Activated T-helper 17 cell treated with anti-CD3 and anti-CD28 coated beads, Interleukin-2, amount 50 U/mL, for 72 hours (primary cell): ENCODE measurements at places on chromosomes 1 and 21.

- ATAC-seq = no peak
Observed at GRCh38 chr1:184005506-184005905, 32.0 kb downstream of the COLGALT2 start.

- peak; percentile 64 for ATAC-seq
Observed at GRCh38 chr1:100924212-100924611, 28.3 kb downstream of the SLC30A7 start.

DNA sequence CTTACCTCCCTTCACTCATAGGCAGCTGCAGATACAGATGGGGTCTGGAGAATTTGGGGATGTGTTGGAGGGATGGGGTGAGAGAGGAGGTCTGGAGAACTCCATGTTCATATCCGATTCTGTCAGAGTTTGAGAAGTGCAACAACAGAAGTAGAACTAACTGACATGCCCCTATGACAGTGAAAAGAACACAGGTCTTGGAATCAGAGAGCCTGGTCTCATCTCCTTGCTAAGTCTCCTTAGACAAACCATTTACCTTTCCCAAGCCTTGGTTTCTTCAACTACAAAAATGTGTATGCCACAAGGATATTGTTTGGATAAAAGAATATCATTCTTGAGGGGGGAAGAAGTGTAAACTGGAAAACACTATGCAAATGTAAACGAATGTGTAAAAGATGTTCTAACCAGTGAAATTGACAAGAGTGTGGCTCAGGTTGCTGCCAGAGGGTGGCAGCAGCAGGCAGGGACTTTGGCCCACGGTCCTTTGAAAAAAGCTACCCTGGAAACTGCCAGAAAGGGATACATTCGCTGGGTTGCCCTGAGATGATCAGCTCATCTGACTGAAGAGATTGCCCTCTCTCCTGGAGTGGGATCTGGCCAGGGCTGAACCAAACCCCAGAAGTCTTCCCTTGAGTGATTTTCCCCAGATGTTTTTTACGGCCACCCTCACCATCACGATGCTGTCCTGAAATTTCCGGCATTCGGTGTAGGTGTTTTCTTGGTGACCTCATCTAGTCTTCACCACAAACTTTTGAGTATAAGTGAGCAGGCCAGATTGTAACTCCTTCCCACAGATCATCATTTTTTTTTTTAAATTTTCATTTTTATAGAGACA is 17.0 kb upstream of the CD2 start:
- ATAC-seq = peak; percentile 62

DNA sequence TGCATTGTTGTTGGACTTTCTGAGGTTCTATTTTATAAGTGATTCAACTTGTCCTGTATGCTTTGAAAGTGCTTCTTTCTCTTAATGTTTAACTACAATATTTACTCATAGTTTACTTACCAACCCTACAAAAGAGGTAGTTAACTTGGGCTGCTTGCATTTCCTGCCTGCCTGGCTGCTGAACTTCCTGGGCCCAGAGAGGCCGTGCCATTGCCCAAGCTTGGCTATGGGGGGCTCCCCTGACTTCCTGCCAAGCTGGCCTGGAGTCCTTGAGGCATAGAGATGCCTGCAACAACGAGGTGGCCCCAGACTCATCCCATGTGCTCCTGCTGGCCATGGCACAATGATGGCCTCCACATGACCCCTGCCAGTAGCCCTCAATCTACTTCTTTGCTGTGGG is 361.6 kb upstream of the PLD5 start:
- no peak for ATAC-seq

- ATAC-seq = peak; percentile 94
Observed at GRCh38 chr21:45615145-45615711, 28.3 kb upstream of the PCBP3 start.
